ENCODE measurements at places on chromosomes 5 and 9.

DNA sequence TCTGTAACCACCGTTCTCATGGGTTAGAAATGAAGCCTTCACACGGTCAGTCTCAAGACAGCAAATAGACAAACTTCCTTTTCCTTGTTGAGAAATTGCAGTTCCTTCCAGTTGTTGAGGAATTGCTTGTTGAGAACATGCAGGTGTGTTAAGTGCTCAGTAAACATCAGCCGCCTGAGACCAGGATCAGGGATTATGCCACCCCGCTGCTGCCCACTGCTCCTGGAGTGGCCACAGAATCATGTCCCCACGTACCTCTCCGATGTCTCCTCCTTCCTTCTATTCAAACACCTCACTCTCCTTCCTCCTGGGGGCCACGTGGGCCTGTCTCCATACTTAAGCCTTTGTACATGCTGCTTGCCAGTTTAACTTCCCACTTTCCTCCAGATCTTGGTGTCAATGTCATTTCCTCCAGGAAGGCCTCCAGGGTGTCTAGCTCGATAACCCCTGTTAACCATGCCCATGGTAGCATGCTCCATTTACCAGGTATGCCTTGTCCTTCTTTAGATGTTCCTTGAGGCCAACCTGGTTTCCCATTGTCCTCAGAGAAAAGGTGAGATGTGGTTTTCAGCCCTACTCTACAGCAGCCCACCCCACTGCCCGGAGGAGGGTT is 33.8 kb upstream of the RPL26L1 start:
- DNase-seq: no peak

GRCh38 chr5:97009212-97009898 is 73.5 kb downstream of the LNPEP start:
- DNase-seq: no peak

DNA sequence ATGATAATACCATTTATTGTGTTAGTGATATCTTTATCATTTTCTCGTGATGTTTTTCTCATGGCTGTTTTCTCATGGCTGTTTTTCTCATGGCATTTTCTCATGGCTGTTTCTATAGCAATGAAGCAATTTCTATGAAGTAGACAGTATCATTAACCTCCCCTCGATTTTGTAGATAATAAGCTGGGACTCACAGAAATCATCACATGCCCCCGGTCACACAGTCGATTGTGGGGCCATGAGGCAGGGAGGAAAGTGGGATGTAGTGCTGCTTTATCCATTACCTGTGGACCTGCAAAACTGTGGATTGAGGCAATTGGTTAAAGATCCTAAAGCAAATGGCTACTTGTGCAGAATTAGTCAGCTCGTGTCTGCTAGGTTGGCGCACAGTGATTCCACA is 47.3 kb downstream of the TGFBI start:
- DNase-seq: no peak

DNA sequence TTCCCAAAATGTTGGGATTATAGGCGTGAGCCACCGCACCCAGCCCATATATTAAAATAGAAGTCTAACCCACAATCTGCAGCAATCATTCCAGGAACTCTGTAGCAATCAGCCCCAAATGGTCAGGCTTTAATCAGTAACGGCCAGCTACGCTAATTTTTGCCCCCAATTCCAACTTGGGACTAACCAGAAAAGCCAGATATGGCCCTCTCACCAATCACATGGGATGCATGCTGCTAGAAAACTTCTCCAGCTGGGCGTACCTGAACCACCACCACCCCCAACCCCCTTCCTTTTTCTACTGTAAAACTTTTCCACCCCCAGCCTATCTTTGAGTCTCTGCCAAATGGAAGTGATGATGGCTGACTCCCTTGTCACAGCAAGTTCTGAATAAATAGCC is 4.1 kb downstream of the SUSD1 start:
- no peak for DNase-seq

- no peak for DNase-seq
These were observed 13.4 kb downstream of the PAIP1 start for GRCh38 chr5:43543434-43543833.

DNA sequence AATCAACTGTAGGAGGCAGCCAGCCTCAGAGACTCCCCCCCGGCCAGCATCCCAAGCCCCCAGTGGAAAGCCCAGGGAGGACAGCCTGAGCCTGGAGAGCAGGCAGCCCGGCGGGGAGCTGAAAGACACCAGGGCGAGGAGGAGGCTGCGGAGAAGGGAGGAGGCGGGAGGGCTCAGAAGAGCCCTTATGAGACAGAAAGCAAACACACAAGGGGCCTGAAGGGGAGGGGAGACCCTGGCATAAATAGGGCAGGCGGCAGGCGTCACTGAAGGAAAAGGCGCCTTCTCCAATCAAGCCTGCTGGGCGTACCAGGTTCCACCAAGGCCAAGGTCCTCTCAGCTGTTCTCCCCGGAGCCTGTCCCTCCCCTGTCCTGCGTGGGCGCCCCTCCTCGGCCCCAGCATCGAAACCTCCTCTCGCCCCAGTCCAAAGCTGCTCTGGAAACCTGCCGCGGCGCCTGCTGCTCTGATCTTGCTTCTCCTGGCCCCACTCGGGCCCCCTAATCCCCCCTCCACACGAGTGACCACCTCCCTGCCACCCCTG is 1.3 kb downstream of the SLC9A3 start:
- no peak for DNase-seq

DNA sequence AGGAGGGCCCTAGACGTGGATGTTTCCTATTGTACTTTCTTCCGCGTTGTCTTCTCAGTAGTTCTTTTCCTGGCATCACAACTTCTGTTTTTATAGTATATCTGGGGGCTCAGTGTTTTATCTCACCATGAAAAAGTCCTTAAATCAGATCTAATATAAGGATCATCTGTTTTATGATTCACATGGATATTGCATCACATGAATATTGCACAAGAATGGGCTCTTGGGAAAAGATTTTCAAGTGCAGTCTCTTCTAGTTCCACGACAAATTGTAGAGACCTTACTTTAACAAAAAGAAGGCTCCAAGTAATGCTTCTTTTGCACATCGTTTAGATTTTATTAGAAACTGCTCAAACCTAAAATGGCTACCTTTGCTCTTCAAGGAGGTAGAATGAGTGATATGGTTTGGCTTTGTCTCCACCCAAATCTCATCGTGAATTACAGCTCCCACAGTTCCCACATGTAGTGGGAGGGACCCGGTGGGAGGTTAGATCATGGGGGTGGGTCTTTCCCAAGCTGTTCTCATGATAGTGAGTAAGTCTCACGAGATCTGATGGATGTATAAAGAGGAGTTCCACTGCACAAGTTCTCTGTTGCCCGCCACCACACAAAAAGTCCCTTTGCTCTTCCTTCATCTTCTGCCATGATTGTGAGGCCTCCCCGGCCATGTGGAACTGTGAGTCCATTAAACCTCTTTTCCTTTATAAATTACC is 53.7 kb upstream of the FAM120A start:
- no peak for DNase-seq

- DNase-seq: no peak
These were observed 329.0 kb downstream of the ICE1 start for GRCh38 chr5:5751498-5751897.

DNA sequence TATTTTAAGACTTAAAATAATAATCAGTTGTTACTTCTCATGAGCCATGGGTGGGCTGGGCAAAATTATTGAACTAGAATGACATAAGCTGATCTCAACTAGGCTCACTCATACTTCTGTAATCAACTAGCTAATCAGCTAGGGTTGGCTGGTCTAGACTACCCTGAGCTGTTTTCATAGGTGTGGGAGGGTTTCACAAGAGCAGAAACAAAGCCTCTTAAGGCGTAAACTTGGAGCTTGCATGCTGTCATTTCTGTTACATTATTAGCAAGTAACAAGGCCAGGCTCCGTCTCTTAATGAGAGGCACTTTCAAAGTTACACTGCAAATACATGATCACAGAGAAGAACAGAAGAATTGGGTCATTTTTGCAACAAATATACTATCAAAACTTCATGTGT is 57.2 kb upstream of the GHR start:
- no peak for DNase-seq

DNA sequence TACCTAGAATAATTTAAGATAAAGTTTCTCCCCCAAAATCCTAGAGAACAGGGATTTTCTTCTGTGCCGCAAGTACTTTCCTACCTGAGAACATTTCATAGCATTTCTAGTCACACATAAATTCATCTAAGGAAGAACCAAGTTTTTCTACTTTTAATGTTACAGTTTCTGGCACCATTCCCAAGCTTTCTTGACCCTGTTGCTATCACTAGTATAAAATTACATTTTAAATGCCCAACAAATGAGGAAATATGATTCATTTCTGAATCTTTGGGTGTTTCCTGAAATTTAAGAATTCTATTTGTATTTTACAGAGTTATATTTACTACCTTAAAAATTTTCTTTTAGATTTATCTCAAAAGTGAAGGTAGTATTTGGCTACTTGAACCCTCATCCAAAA is 137.8 kb downstream of the LPAR1 start:
- no peak for DNase-seq

DNA sequence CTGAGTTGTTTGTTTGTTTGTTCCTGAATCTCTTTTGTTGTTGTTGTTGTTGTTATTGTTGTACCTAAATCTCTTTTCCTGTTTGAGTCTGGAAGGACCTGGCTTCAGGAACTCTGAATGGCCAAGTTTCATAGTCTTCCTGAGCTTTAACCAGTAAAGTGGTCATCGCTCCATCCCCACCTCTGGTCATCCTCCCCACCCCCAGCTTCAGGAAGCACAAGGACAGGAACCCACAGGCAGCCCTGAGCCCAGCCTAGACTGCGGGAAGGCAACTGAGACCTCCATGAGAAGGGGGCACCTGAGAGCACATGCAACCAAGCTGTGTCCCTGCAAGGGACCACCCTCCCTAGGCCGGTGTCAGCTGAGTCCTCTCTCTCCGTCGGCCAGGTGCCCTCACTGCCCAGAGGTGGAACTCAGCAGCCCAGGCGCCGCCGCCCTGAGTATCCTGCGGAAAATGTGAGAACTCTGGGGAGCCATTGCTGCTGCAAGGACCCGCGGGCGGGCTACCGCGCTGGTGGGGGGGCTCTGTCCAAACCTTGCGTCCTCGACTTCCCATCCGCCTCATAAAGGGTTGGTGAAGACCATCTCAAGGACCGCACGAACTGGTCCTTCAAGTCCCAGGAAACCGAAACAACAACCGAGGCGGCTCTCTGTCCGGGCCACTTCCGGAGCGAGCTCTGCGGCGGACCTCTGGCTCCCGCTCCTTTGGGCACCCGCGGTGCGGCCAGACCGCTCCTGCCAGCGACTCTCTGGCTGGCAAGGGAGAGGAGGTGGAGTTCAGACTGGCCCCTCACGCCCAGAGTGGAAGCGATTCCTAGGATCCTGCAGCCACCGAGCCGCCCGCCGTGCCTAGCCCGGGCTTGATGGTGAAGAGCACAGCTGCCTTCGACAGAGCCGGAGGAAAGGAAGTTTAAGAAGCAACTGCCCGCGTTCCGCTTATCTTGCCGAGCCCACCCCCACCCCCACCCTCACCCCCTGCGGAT is 4.2 kb downstream of the BARX1 start:
- DNase-seq: no peak

GRCh38 chr5:76473661-76474060 is 70.6 kb downstream of the IQGAP2 start:
- peak; percentile 41 for DNase-seq

- DNase-seq: no peak
These were observed 701.3 kb upstream of the ACO1 start for GRCh38 chr9:31683116-31683515.

DNA sequence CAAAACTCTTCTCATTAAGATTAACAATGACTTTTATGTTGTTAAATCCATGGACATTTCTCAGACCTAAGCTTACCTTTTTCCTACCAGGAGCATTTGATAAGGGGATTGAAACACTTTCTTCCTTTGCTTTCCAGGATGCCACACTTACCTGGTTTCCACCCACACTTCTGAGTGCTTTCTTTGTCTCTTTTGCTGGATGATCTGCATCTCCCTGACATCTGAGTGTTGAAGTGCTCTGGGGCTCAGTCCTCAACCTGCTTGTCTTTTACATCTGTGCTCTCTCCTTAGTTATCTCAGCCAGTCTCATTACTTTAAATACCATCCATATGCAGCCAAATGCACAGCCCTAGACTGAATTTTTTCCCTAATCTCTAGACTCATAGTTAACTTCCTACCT is 22.9 kb upstream of the GRIA1 start:
- DNase-seq: no peak

- DNase-seq: no peak
These were observed 117.5 kb upstream of the OTULINL start for GRCh38 chr5:14464096-14464495.

- DNase-seq: no peak
These were observed 239.6 kb downstream of the CACNA1B start for GRCh38 chr9:138117101-138117750.

DNA sequence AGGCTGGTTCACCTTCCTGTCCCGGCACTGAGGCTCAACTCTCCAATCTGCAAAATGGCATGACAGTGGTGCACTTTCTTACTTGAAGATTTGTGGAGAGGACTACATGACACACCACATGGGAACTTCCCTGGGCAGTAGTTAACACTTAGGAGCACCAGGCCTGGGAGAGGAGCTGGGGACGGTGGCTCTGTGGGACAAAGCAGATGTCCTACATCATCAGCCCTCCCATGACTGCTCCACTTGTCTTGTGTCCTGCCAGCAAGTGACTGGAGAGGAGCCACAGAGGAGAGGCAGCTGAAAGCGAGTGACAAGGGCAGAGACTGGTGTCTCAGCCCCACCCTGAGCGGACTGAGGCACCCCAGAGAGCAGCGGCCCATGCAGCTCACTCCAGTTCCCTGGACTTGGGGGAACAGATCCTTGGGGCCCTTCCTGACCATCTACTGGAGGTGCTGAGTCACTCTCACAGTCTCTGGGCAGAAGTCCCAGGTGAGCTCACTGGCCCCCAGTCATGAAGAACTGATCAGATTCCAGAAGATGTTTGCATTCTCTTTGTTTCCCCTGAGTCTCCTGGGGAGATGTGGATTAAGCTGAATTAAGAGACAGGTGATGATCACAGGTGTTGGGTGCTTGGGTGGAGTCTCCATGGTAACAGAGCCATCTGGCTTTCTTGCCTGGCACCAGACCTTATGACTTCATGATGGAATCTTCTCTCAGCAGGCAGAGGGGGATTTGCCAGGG is 13.2 kb upstream of the SLC25A48 start:
- DNase-seq: no peak

- DNase-seq: no peak
These were observed 14.1 kb upstream of the ERBIN start for GRCh38 chr5:65912311-65912710.

DNA sequence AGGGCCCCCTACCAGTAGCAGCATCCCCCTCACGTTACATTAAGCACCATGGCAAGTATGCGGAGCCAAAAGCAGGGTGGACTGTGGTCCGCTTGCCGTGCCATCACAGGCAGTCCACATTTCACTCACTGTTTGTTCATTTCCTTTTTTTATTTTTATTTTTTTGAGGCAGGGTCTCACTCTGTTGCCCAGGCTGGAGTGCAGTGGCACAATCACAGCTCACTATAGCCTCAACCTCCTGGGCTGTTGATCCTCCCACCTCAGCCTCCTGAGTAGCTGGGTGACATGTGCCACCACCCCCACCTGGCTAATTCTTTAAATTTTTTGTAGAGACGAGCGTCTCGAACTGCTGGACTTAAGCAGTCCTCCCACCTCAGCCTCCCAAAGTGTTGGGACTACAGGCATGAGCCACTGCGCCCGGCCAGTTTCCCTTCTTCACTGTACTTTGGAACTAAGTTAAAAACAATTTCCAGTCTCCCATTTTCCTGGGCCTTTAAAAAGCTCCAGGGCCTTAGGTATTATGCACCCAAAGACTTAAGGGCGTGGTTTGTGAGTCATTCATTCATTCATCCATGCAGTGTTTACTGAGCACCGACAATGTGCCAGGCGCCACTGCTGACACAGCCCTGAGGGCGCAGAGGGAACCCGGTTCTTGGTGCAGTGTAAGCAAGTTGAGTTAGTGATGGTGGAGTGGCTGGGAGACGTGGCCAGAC is 19.9 kb downstream of the PRRX2 start:
- no peak for DNase-seq
